ENCODE measurements at places on chromosomes 3 and 15.

- no peak for DNase-seq
Measured at GRCh38 chr3:13822871-13823585, 56.8 kb downstream of the WNT7A start.

GRCh38 chr3:22101811-22102210 lies 350.8 kb upstream of the ZNF385D start:
- no peak for DNase-seq

GRCh38 chr3:169662132-169662842 lies 1.2 kb downstream of the MECOM start:
- no peak for DNase-seq

DNA sequence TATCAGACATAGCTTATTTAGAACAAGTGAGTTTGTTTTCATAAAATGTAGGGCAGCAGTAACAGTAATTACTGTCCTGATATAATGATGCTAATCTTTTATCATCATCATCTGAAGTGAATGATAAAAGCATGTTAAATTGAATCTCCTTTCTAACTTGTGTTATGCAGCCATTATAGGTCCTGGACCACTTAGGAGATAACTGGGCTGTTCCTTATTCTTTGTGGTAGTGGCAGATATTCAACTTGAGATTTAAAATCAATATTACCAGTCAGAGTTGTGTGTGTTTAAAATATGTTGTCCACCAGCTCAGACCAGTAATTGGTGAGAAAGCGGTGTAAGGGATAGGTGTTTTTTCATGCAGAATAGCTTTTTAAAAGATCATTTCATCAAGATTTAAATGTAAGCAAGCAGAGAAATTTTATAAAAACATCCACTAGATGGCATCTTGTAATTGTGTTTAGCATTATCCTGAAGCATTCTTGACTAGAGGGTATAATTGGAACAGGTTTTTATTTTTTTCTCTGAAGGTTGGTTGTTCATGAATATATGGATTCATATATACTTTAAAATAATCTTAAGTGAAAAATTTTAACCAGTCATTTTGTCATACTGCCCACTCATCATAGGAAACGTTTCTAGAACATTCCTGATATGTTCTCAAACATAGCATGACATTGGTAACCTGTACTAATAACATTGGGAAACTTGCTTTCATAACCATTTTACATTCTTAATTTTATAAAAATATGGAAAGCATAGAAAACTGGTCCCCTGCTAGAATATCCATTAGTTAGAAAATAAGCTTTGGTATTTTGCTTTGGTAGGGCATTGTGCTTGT lies 153.9 kb downstream of the BBX start:
- no peak for DNase-seq

DNA sequence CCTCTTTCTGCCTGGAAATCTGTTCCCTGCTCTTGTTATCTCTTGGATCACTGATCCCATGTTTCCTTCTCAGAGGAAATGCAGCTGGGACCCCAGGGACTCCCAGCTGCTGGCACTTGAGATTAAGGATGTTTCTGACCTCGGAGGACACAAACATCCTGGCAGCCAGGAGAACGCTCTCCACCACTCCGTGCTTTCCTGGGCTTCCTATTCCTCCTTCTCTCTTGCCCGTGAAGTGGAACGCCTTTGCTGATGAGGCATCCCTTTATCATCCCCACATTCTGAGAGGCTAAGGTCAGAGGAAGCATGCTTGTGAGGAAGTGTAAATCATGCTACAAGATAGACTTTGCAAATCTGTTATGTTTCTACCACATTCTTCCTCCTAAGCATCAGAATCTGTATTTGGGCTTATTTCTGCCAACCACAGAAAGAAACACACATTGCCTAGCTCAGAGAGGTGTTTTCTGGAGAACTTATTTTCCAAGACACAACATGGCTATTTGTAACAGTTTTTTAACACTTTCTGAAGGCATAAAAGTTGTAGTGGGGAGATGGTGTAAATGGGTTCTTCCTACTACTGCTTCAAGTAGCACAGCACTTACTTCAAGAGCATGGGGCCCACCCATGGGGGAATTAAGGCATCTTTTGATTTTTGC lies 25.6 kb upstream of the LDHAL6B start:
- DNase-seq, result no peak

- no peak for DNase-seq
Measured at GRCh38 chr15:79620112-79620857, 188.1 kb downstream of the MINAR1 start.

DNA sequence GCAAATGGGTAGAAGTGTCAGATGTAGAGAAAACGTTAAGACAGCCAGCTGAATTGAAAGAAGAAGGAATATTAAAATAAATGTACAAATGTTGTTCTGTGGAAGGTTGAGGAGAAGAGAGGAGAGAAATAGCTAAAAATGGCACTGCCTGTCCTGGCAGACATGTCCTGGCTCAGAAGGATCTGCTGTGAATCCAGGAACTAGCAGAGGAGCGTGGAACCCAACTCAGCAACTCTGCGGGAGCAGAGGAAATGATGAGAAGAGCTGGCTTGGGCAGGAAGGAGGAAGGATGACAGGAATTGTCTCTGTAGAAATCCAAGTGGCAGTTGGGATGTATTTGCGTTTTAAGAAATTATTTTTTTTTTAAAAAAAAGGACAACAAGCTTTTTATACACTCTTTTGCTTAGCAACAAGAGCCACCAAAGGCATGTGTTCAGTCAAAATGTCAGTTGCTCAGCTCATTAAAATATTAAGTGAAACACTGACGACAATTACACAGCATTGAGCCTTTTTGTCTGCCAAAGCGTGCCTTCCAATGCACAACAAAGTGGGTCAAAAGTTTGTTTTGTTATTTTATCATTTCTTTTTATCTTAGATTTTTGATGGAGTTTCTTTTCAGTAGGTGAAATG lies 16.1 kb downstream of the NANOGP8 start:
- DNase-seq, result no peak

GRCh38 chr3:152870027-152870426 lies 35.1 kb downstream of the P2RY1 start:
- no peak for DNase-seq

DNA sequence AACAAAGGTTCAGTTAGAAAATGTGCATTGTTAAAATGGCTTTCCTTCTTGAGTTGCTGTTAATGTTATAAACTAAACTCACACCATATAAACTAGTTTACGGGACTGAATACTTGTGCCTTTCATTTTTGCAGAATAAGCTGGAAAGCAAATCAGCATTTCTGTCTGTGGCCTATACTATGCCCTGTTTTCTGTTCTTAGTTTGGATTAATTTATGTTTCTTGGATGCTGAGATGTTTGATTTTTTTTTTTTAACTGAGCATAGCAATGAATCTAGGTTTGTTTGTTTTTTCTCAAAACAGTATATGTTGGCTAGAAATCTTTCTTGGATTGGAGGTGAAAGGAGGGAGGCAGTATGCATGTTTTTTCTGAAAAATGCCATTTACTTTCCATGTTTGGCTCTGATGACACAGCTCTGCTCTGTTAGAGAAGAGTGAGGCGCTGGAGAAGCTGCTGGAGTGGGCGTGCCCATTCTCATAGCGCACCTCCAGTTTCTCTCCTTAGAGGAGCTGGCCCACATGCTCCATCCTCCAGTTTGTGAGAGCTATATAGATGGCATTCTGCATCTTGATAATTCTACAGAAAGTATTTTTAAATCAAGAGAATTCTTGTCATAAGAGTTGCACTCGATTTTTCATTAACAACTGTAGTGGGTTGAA lies 423.6 kb upstream of the TPM1 start:
- no peak for DNase-seq

GRCh38 chr3:74739242-74739641 lies 124.8 kb upstream of the CNTN3 start:
- no peak for DNase-seq

DNA sequence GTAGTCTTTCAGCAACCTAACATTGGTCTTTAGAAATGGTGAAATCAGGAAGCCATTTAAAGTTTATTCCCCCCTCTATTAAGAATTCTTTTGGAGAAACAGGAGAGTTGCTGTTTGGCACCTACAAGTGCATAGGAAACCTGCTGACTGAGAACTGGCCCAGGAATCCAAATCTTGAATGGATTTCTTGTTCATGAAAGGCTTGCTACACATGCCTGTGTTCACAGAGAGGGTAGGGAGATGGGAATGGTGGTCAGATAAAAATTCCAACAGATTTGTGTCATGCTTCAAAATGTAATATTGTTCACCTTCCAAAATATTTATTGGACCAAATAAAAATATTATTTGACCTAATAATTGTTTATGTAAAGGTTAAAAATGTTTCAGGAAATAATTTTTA lies 24.2 kb upstream of the ZPLD1 start:
- DNase-seq, result no peak

GRCh38 chr3:85004147-85004546 lies 45.4 kb downstream of the CADM2 start:
- no peak for DNase-seq

- DNase-seq, result no peak
Measured at GRCh38 chr3:46576879-46577278, 10.8 kb upstream of the LRRC2 start.

- no peak for DNase-seq
Measured at GRCh38 chr15:45276831-45277230, 24.8 kb downstream of the SLC28A2 start.

DNA sequence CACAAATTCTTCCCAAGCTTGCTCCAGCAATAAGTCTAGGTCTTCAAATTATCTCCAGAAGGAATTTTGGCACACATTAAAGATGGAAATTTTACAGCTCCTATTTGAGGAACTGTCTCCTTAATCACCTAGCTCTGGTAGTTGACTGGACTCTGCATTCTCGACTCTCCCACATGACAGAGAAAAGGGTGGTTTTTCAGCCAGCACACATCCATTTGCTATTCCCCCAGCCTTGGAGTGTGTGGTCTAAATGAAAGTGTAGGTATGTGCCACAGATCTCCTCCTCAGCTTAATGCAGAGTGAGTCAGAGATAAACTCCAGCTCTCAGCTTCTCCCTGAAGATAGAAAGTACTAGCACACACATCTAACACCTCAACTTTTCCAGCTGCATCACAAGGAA lies 62.2 kb upstream of the ALCAM start:
- DNase-seq, result no peak

DNA sequence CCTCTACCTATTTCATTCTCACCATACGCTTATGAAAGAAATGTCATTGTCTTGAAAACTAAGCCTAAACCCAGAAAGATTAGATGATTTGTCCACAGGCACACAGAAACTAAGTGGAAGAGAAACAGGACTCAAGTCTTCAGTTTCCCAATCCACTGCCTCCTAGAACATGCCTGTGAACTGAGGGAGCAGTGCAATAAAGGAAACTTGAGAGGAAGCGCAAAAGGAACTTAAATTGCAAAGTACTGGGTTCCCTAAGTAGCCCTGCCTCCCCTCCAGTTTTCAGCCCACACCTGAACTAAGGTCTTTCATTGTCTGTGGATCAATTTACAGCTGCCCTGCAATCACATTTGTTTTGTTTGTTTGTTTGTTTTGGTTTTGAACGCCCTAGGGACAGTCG lies 56.7 kb upstream of the TSEN2 start:
- DNase-seq, result no peak

- DNase-seq, result no peak
Measured at GRCh38 chr3:23916152-23916885, 471 bp downstream of the NKIRAS1 start.

- no peak for DNase-seq
Measured at GRCh38 chr3:65004795-65005295, 317.0 kb upstream of the ADAMTS9 start.

DNA sequence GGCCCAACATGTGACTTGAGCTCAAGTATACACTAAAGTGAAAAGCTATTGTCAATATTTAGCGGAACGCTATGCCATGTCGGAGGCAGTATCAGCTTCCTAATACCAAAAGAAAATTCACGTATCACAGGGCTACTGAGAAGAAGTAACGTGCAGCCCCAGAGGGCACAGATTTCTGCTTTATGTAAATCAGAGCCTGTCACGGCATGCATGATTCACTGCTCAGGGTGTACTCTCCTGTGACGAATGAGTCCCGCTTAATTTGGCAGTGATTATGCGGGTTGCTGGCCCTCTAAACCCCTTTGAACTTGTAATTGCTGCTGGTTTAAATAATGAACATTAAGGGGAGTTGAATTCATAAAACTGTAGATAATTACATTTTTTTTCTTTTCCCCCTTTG lies 85.3 kb downstream of the MEIS2 start:
- DNase-seq, result no peak

- DNase-seq, result no peak
Measured at GRCh38 chr3:172846706-172847105, 96.2 kb downstream of the ECT2 start.

DNA sequence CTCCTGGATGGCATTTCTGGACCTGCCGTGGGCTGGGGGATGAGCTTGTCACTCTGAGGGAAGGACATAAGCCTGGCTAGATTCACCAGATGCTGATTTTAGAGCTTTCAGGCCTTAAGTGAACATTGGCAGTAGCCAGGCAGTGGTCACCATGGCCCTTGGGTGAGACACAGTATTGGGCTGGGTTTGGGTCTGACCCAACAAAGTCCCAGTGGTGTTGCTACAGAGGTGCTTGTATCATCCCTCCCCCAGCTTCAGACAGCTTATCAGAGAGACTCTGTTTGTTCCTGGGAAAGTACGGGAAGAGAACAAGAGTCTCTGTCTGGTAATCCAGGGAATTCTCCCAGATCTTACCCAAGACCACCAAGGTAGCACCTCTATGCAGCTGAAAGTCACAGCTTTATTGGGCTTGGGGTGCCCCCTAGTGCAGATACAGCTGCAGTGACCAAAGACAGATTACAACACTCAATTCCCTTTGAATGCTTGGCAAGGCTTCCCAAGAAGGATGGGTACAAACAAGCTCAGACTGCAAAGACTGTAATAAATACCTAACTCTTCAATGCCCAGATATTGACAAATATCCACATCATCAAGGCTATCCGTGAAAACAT lies 9.8 kb upstream of the RUVBL1 start:
- DNase-seq, result no peak

- no peak for DNase-seq
Measured at GRCh38 chr3:152621006-152621868, 213.7 kb upstream of the P2RY1 start.

DNA sequence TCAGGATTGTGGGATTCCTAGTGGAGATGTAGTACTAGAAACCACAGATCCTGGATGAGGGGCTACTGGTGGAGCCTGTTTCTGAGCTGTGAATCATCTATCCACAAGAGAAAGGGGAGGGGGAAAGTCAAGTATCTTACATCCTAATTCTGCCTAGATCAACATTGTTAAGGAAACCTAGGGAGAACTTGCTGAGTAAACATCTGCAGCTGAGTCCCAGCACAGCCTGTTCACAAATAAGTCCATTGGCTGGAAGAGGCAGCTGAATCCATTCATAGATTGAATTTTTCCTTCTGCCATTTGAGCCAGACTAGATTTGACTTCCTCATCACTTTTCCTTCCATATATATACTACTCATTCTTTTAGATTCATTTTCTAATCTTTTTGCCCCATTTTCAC lies 460.5 kb downstream of the TUSC7 start:
- no peak for DNase-seq

GRCh38 chr3:189249987-189250386 lies 78.2 kb downstream of the TPRG1 start:
- DNase-seq, result no peak

All from GOT3 (cell line).